Stimulated activated CD4-positive, alpha-beta T cell treated with anti-CD3 and anti-CD28 coated beads, Interleukin-1b, Interleukin-23, amount 100 ng/mL, for 24 hours (primary cell): ENCODE measurements at places on chromosomes 13 and 19.

DNA sequence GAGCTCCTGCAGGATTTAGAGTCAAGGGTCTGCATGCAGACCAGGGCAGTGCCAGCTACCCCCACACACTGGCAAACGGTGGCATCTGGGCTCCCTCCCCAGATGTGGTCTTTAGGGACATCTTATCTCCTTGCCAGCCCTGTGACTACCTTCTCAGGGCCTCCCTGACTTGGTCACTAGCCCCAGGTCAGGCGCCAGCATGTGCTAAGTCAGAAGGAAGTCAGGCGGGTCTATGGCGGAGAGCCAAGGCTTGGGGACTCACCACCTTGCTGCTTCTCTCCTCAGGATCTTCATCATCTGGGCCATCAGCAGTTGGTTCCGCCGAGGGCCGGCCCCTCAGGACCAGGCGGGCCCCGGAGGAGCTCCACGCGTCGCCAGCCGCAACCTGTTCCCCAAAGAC lies 17.6 kb downstream of the CLPTM1 start:
- DNase-seq = no peak

GRCh38 chr19:13784731-13785452 lies 10.4 kb upstream of the ZSWIM4 start:
- DNase-seq = peak; percentile 49

GRCh38 chr13:20609145-20609544 lies 42.2 kb downstream of the IFT88 start:
- DNase-seq = no peak

DNA sequence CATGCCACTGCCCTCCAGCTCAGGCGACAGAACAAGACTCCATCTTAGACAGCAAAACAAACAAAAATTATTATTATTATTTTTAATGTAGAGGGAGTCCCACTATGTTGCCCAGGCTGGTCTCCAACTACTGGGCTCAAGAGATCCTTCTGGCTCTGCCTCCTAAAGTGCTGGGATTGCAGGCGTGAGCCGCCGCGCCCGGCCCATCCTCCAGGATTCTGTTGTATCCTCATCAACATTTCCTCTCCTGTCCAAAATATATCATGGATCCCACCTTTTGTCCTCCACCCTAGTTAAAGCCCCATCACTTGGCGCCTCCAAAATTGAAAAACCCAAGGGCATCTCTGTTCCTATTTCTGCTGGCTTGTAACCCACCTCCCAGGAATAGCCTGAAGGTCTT lies 1.2 kb downstream of the ZNF784 start:
- no peak for DNase-seq

GRCh38 chr13:27830010-27830409 lies 37.7 kb downstream of the GSX1 start:
- peak; percentile 39 for DNase-seq

- DNase-seq = no peak
Measured at GRCh38 chr19:19463348-19464117, 51.8 kb downstream of the TSSK6 start.

GRCh38 chr13:50323440-50324065 lies 308.3 kb downstream of the KCNRG start:
- DNase-seq = no peak

GRCh38 chr19:32744555-32745325 lies 25.2 kb downstream of the TDRD12 start:
- no peak for DNase-seq

DNA sequence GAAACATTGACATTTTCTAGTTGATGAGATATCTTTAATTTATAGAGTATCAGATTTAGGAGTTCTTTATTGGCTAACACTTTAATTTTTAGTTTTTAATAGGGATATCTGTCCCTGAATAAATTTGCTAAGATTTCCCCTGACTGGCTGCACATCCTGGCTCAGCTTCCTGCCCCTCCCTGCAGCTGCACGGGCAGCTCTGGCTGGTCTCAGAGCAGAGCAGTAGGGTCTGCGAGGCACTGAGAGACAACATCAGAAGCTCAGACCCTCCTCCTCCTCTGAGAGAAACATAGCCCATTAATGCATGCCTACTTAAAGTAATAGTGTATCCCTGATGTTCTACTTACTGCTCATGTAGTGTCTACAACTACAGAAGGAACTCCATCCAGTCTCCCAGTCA lies 139.2 kb downstream of the TNFSF13B start:
- DNase-seq = no peak

- no peak for DNase-seq
Measured at GRCh38 chr13:103945836-103946235, 879.6 kb upstream of the SLC10A2 start.

GRCh38 chr19:51131780-51132680 lies 7.3 kb downstream of the SIGLEC9 start:
- DNase-seq = no peak

DNA sequence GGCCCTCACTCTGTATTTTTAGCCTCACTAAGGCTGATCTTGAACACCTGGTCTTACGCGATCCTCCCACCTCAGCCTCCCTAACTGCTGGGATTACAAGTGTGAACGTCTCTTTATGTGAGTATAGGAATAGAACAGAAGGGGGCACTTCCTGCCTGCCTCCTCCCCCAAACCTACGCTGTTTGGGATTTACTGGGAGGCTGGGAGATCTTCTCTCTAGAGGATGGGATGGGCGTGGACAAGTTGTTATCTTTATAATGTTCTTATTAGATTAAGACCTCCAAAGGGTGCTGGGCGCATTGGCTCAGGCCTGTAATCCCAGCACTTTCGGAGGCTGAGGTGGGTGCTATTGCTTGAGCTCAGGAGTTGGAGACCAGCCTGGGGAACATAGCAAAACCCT lies 2.9 kb upstream of the CSNK1G2 start:
- no peak for DNase-seq

- DNase-seq = no peak
Measured at GRCh38 chr13:98507282-98507797, 69.6 kb downstream of the STK24 start.

DNA sequence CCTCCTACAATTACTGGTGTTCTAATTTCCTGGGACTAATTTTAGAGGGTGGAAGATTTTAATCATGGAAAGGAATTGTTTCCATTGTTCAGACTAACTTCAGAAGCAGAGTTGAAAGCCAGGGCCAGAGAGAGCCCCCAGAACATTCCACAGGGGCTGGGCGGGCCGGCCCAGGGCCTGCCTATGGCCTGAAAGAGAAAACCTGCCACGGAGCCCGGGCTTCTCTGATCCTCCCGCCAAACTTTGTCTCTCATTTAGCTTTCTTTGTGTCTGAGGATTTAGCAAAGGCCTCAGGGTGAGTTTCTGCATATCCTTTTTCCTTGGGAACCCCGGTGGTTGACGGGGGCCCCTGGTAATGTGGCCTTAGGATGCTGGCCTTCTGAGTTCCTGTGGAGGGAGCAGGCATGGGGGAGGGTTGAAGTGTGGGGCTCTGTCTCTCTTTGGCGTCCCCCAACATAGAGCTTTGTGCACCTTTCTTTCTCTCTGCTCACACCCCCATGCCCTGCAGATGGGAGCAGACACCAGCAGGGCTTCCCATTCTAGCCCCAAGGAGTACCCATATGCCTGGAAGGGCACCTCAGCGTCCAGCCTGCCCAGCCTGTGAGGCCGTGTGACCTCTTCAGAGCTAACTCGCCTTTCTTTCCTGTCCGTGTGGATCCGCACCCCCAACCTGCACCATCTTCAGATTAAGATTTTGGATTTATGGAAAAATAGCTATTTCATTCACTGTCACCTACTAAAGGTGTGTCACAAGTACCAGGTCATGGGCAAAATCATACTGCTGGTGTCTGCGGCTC lies 539.5 kb downstream of the FGF9 start:
- no peak for DNase-seq

DNA sequence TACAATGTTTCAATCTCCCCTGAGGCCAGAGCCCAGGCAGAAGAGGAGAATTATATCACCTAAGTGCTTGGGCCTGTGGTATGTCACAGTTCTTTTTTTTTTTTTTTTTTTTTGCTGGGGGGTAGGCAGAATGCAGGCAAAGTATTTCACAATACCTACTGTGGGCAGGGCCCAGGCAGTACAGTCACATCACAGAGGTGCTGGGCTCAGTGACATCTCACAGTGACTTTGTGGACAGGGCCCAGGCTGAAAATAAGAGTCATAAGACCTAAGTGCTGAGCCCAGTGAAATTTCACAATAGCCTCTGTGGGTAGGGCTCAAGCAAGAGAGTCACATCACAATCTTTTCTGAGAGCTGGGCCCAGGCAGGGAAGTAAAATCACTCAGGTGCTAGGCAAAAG lies 15.9 kb upstream of the ZNF208 start:
- DNase-seq = no peak

GRCh38 chr19:42555317-42555716 lies 27.0 kb upstream of the CEACAM1 start:
- no peak for DNase-seq

GRCh38 chr13:37369616-37370015 lies 229.0 kb downstream of the POSTN start:
- no peak for DNase-seq

DNA sequence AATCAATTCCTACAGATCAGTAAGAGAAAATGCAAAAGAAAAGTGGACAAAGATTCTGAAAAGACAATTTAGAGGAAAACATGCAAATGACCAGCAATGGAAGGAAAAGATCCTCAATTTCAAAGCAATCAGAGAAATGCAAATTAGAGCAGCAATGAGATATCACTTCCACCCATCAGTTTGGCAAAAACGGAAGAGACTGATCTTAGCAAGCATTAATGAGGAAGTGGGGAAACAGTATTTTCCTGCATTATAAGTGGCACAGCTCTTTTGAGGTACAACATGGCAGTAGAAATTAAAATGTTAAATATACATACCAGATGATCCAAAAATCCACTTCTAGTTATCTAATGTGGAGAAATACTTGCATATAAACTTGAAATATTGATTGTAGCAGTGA lies 69.1 kb upstream of the SLC7A1 start:
- DNase-seq = no peak

- no peak for DNase-seq
Measured at GRCh38 chr13:90261343-90261742, 1086.1 kb upstream of the MIR17HG start.

DNA sequence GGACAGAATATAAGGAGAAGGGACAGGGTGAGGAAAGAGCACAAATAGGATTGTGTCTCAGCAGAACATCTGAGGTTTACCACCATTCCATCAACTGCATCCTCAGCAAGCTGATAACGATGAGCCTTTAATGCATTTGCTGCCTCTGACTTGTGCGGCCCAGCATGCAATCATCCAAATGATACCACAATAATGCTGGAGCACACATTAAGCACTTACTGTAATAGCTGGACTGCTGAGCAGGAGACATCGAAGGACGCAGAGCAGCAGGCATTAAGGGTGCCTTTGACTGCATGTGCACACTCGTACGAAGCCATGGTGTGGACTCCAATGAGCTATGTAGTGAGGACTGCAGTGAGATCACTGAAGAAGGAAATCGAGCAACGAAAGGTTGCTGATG lies 469.4 kb downstream of the FOXO1 start:
- DNase-seq = no peak

DNA sequence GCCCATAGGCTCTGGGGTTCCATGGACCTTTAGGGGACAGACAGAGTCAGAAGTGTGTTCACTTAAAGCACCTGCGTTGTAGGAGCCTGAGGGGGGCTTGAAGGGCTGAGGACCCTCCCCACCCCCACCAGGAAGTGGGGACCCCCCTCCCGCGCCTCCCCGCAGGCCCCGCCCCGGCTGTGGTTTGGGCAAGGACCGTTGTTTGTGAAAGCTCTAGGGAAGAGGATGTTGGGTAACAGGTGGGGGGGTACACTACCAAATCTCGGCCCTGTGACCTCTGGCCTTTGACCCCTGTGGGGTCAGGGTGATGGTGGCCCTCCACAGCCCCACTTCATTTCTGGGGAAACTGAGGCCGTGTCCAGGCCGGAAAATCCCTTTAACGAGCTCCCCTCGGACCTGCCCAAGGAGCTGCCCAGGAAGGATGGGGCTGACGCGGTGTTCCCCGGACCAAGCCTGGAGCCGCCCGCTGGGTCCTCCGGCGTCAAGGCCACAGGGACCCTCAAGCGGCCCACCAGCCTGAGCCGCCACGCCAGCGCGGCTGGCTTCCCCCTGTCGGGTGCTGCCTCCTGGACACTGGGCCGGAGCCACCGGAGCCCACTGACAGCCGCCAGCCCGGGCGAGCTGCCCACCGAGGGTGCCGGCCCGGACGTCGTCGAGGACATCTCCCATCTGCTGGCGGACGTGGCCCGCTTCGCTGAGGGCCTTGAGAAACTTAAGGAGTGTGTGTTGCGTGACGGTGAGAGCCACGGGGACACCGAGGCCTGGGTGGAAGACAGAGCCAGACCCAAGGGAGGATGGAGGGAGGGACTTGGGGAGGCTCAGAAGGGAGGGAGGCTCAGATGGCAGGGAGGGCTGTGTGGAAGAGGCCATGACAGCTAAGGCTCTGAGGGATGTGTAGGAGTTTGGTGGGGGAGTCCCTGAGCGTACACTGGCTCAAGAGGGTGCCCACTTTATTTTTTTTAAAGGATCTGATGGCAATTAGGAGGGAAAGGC lies 1.3 kb downstream of the ARHGAP45 start:
- DNase-seq = no peak

GRCh38 chr13:29689548-29689947 lies 94.1 kb upstream of the SLC7A1 start:
- DNase-seq = no peak

GRCh38 chr13:99663185-99663825 lies 162.0 kb downstream of the TM9SF2 start:
- no peak for DNase-seq

GRCh38 chr19:35174226-35174625 lies 19.7 kb downstream of the FXYD5 start:
- DNase-seq = no peak

DNA sequence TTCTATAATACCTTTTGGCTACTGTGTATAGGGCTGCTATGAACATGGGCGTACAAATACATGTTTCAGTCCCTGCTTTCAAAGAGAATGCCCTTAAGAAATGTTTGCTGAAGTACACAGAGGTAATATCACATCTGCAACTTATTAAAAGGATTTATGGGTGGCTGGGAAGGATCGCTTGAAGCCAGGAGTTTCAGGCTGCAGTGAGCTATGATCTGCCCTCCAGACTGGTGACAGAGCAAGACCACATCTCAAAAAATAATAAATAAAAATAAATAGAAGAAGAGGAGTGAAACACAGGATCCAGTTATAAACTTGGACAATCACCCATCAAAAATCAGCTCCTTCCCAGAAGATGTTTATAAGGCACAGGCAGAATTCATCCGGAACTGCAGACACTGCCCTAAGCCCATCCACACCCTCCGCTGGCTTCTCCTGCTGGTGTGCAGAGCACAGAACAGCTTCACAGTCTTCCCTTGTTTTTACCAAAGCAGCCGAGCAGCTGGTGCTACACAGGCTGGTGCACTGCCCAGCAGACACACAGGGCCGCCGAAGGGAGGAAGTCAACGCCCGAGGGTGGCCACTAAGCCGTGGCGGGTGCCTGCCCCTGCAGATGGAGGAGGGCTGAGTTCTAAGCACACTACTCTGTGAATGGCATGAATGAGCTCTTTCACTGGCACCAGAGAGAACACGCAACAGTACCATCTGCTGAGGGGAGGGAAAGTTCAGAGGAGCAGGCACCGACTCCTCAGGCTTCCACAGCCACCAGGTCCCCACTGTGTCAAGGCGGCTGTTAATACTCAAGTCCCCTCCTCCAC lies 44.0 kb downstream of the BRD4 start:
- DNase-seq = no peak

GRCh38 chr13:60787083-60787482 lies 390.1 kb downstream of the TDRD3 start:
- no peak for DNase-seq

- no peak for DNase-seq
Measured at GRCh38 chr13:112761701-112762689, 72.2 kb downstream of the ATP11A start.

- DNase-seq = no peak
Measured at GRCh38 chr19:50817941-50818858, 5.4 kb downstream of the KLK1 start.
